ENCODE measurements at places on chromosomes 5 and 9.

DNA sequence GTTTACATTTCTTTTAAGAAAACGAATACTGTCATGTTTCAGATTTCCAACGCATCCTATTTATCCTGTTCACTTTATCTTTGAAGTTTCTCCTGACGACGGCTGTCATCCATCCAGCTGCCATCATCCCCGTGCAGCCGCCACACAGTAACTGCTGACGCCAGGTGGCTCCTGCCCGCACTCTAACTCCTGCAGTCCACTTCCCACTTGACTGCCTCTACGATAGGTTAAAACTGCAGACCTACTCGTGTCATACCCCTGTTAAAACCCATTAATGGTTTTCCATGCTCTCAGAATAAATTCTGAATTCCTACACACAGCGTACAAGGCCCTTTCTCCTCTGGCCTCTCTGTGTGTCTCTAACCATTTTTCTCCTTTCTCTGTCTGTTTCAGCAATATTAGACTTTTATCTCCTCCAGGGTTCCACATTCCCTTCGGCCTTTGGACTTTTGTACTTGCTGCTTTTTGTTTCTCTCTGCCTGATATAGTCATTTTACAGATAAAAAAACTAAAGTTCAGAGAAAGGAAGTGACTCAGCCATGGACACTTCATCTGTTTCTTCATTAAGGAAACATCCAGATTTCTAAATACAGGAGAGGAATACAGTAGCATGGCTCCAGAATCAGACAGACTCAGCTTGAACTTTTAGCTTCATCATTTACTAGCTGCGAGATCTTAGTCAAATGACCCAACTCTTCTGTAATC, 84.9 kb downstream of the ADAMTS12 start:
- no peak for DNase-seq

GRCh38 chr9:133372144-133372543, 3.7 kb downstream of the SURF4 start:
- no peak for DNase-seq

- DNase-seq: no peak
Observed at GRCh38 chr9:1513105-1513504, 462.9 kb downstream of the DMRT2 start.

- DNase-seq: no peak
Observed at GRCh38 chr9:77980622-77981021, 51.0 kb downstream of the GNAQ start.

GRCh38 chr5:10503997-10504793, 59.7 kb upstream of the ANKRD33B start:
- no peak for DNase-seq

GRCh38 chr5:61245936-61246335, 83.7 kb upstream of the SMIM15 start:
- peak; percentile 60 for DNase-seq

DNA sequence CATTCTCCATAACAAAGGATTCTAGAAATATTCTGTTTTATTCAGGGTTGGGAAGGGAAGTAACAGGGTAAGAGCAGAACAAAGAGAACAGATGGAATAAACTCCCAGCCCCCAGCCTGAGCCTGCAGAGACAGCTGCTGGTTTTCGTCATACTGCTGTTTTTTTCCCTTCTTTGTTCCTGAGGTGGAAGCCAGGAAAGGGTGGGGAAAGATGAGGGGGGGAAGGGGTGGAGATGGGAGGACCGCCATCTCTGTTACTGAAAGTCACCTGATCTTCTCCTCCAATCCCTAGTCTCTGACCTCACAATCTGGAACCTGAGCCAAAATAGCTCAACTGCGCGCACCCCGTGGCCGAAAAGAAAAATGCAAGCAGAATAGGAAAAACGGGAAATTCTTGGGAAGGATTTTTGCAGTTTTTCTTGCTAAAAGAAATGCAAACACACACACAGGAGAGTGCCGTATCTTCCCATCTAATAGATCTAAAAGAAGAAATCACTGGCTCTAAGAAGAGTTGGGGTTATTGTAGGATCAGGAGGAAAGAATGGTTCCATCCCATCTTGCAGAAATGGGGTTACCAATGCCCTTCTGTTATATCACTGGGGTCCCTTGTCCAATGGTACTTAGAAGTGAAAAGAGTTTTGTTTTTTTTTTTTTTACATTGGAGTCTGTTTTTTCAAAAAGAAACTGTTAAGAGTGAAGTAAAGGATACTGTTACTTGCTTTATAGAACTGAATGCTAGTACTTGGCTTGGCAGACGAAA, 57.9 kb downstream of the DIAPH1 start:
- DNase-seq: peak; percentile 93

- no peak for DNase-seq
Observed at GRCh38 chr5:130978475-130978874, 186.6 kb downstream of the HINT1 start.

DNA sequence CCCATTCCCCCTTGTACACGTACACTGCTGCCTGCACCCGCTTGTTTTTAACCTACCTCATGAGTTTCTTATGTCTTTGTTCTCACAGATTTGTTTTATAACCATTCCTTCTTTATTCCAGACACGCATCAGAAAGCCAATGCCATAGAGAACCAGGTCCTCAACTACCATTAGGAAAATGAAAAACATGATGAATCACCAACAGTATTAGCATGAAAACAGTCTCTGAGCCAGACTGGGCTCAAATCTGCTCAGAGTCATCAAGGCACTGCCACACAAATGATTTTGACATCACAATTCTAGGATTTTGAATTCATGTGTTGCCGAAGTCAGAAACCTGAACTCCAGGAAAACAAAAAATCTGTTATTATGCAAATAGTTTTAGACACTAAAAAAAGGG, 394.1 kb upstream of the GRIA1 start:
- peak; percentile 42 for DNase-seq

DNA sequence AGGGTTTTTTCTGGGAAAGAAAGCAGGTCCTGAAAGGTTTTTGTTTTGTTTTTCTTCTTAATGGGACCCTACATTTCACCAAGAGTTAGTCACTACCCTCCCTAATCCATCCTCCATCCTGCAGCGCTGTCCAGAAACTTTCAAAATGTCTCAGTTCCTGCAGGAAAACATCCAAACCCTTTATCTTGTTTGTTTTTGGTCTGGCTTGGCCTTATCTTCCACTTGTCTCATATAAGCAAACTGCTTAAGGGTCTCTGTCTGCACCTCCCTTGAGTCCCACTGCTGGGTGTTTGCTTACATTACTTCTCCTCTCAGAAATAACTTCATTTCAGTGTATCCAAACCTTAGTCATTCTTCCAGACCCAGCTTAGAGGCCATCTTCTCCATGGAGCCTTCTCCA, 11.0 kb upstream of the TRAF1 start:
- DNase-seq: no peak
